Naive thymus-derived CD8-positive, alpha-beta T cell (primary cell): ENCODE measurements at places on chromosomes 4 and X. TPM values are rescaled to one million over a fixed set of nuclear protein-coding genes. Genes with fewer than 3 reads are reported as not detected.

The TLR1 gene
- 7.9 TPM for polyA plus RNA-seq

DNA sequence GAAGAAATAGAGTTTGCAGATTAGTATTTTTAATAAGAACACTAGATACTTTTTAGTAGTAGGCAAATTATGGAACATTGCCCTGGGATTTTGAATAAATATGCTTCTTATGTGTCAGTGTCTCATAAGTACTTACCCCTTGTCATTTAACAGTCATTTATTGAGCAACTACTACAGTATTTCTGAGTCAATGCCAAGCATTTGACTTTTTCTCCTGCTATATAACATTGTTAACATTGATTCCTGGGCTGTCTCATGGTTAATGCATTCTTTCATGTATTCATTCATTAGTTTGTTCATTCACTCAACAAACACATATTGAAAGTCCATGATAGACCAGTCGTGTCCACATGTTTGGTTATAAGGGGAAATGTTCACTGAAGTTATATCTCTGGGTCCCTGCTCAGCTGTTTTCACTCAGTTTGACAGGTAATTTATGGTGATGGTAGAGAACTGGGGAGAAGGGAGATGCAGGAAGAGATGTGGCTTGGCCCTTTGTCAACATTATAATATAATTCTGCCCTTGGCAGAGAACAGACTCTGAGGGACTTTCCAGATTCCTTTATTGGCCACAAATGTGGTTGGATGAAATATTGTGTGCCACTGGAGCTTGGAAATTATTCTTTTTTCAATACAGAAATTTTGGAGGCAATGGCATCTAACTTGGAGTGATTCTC is 49.8 kb downstream of the OSTC start:
- no peaks in the 10 kb centered on the region for H3K27me3 ChIP-seq
- H3K27ac ChIP-seq, result no peak overlapping the region
- no peak overlapping the region for H3K4me3 ChIP-seq
- no peak for DNase-seq
- no peaks in the 10 kb centered on the region for H3K36me3 ChIP-seq

The YY2 gene
- 0.62 TPM for polyA plus RNA-seq

DNA sequence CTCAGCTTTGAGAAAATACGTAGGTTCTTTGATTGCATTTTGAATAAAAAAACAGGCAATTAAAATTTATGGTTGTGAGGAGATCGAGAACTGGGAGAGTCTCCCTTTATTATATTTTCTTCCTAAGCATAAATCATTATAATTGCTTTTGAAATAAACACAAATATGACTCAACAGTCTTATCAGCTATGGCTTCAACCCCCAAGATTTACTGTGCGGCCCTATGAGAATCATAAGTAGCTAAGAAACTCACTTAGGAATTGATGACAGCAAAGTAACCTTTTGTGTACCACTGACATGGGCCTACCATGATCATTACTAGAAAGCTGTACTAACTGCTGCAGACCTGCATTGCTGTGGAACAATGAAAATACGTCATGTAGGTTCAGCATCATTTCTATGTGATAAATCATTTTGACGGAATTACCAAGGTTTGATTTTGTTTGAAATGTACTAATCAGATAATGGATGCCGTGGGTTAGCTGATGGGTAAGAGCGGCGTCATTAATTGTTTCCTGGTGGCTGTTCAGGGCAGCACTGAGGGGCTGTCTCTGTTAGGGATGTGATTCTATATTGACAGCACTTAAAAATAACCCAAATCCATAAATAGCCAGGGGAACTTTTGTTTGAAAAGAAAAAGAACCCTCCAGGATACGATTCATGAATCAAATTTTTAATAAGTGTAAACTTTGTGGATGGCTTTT is 51.5 kb upstream of the GPRIN3 start:
- DNase-seq, result no peak
- no peaks in the 10 kb centered on the region for H3K36me3 ChIP-seq
- H3K4me3 ChIP-seq, result no peak overlapping the region
- H3K27ac ChIP-seq, result no peak overlapping the region
- H3K27me3 ChIP-seq, result no peaks in the 10 kb centered on the region
- no peaks in the 10 kb centered on the region for H3K4me1 ChIP-seq

The CASK gene
- 4.6 TPM for polyA plus RNA-seq

DNA sequence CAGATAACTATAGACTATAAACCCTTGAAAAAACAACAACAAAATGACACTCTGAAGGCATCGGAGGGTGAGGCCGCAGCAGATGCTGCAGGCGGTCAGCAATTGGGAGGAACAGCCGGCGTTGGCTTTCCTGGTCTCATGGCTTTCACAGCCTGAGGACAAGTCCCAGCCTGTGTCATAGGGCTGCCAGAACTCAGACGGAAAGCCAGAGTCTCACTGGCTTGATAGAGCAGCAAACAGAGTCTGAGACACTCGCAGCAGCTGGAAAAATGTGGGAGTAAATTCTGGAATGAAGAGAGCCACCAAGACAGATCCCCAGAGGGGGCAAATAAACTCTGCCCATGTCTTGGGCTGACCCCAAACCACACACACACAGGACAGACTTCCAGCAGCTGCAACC is 86.3 kb downstream of the PPP2R2C start:
- H3K36me3 ChIP-seq, result no peaks in the 10 kb centered on the region
- no peak overlapping the region for H3K4me3 ChIP-seq
- H3K4me1 ChIP-seq, result no peaks in the 10 kb centered on the region
- no peak for DNase-seq
- H3K27me3 ChIP-seq, result peaks cover 6% of the 10 kb centered on the region

DNA sequence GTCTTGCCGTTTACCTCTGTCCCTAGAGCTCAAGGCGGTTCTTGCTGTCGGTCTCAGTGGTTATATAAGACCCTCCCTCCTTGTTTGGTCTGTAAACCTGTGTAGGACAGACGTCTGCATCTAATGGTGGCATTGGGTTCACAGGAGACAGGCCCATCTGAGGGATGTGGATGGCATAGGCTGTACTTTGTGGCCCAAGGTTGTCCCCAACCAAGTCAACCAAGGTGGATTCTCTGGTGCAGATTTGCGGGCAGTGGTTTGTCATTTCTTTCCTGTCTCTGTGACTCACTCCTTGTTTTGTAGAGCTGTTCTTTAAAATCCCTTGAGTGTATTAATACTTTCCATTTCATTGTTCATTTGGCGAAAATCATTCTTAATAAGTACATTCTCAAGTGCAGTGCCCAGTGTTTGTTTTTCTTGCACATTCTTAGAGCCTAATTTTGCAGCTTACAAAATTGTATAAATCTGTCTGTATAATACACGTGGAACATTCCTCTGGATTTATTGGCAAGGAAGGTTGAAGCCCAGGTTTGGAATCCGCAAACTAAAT is 68.0 kb upstream of the TLR2 start:
- H3K27ac ChIP-seq, result peak overlapping the region; percentile 30
- peaks cover 90% of the 10 kb centered on the region for H3K36me3 ChIP-seq
- H3K4me1 ChIP-seq, result peaks cover 18% of the 10 kb centered on the region

The PHEX gene
- polyA plus RNA-seq, result not detected

DNA sequence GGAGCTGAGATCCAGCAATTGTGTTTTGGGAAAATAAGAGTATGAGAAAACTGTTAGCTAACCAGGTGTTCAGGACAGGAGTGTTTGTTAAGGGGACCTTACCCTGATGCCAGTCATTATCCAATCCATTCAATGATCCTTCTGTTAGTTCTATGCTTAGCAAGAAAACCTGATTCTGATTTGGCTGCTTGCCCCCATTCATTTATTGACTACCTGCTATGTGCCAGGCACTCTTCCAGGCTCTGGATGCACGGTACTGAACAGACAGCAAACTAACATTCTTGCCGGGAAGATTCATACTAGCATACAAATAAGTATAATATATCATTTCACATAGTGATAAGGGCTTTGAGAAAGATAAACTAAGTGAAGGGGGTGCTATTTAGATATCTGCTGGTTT is 1.0 kb upstream of the MECP2 start:
- H3K4me1 ChIP-seq, result peaks cover 11% of the 10 kb centered on the region
- H3K4me3 ChIP-seq, result peak overlapping the region; percentile 84
- DNase-seq, result no peak
- peak overlapping the region; percentile 80 for H3K27ac ChIP-seq
- no peaks in the 10 kb centered on the region for H3K36me3 ChIP-seq

- H3K27me3 ChIP-seq, result no peaks in the 10 kb centered on the region
- no peaks in the 10 kb centered on the region for H3K4me1 ChIP-seq
- no peak overlapping the region for H3K27ac ChIP-seq
- H3K4me3 ChIP-seq, result no peak overlapping the region
- H3K36me3 ChIP-seq, result no peaks in the 10 kb centered on the region
Observed at GRCh38 chrX:22968494-22968893, 31.3 kb upstream of the DDX53 start.

GRCh38 chr4:180436361-180436760 is 1806.8 kb upstream of the TENM3 start:
- peaks cover 22% of the 10 kb centered on the region for H3K4me1 ChIP-seq
- H3K36me3 ChIP-seq, result no peaks in the 10 kb centered on the region
- H3K27me3 ChIP-seq, result no peaks in the 10 kb centered on the region
- DNase-seq, result no peak
- H3K27ac ChIP-seq, result no peak overlapping the region

GRCh38 chr4:186709517-186709916 is 14.1 kb downstream of the FAT1 start:
- H3K36me3 ChIP-seq, result no peaks in the 10 kb centered on the region
- no peaks in the 10 kb centered on the region for H3K4me1 ChIP-seq
- H3K27ac ChIP-seq, result no peak overlapping the region
- no peak for DNase-seq
- no peak overlapping the region for H3K4me3 ChIP-seq

DNA sequence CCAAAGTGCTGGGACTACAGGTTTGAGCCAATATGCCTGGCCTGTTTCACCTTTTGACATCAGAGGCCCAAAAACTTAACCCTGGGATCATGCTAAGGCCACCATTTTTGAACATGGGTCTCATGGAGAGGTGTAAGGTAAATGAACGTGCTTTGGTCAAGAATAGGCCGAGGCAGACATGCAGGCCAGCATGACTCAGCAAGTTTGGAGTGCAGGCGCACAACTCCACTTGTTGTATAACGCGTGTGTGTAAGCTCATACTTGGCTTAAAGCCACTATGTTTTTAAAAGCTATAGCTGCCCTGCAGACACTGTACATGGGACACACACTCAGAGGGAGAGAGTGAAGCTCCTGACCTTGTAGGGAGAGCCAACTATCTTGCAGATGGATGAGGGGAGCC is 43.8 kb upstream of the HPSE start:
- peak; percentile 16 for DNase-seq
- H3K27ac ChIP-seq, result no peak overlapping the region
- peaks cover 5% of the 10 kb centered on the region for H3K27me3 ChIP-seq
- H3K4me3 ChIP-seq, result no peak overlapping the region
- no peaks in the 10 kb centered on the region for H3K4me1 ChIP-seq

- no peaks in the 10 kb centered on the region for H3K36me3 ChIP-seq
- H3K27me3 ChIP-seq, result peaks cover 4% of the 10 kb centered on the region
- H3K4me3 ChIP-seq, result no peak overlapping the region
Observed at GRCh38 chr4:41015016-41015675, 199.2 kb downstream of the APBB2 start.

DNA sequence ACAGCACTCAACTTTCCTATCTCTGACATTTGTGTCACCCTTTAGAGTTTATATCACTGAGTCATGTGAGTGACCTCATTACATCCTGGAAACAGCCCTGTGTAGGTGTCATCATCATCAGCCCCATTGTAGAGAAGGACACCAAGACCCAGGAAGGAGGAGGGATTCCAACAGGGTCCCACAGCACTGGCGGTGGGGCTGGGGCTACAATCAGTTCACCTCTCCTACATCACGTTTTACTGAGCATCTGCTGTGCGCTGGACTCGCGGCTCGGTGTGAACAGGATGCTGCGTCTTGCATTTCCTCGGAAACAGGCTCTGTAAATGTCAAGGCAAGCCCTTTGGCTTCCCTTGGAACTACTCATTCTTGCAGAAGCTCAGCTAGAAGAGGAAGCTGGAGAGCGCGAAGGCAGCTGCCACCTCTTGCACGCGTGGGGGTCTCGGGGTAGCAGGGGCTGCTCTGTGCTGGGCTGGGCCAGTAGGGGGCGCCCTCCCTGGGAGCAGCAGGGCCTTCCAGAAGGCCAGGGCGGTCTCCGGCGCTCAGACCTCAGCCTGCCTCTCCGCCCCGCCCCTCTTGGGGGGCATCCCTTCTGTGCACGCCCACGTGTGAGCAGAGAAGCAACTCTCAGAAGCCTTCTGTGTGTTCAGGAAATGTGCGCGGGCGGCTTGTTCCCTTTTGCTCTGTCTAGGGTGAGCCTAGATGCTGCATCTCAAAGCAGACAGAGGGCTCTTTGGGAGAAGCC is 29.0 kb downstream of the REELD1 start:
- peaks cover 7% of the 10 kb centered on the region for H3K27me3 ChIP-seq
- peak overlapping the region; percentile 62 for H3K4me3 ChIP-seq
- H3K4me1 ChIP-seq, result peaks cover 10% of the 10 kb centered on the region
- peak overlapping the region; percentile 60 for H3K27ac ChIP-seq
- peak; percentile 41 for DNase-seq
- no peaks in the 10 kb centered on the region for H3K36me3 ChIP-seq

GRCh38 chrX:149255860-149256259 is 249.2 kb downstream of the IDS start:
- H3K27ac ChIP-seq, result no peak overlapping the region
- H3K4me1 ChIP-seq, result no peaks in the 10 kb centered on the region
- H3K27me3 ChIP-seq, result peaks cover 3% of the 10 kb centered on the region
- H3K36me3 ChIP-seq, result no peaks in the 10 kb centered on the region
- H3K4me3 ChIP-seq, result no peak overlapping the region

The TMPRSS11F gene
- not detected for polyA plus RNA-seq

GRCh38 chrX:71917621-71918343 is 7.1 kb downstream of the NHSL2 start:
- H3K4me3 ChIP-seq, result no peak overlapping the region
- DNase-seq, result no peak
- H3K4me1 ChIP-seq, result no peaks in the 10 kb centered on the region
- H3K36me3 ChIP-seq, result no peaks in the 10 kb centered on the region
- H3K27ac ChIP-seq, result no peak overlapping the region
